ENCODE measurements at places on chromosomes 3 and 15. TPM values are rescaled to one million over a fixed set of nuclear protein-coding genes. Genes with fewer than 3 reads are reported as not detected.

Gene DLEC1
- total RNA-seq, result 3.3 TPM

Gene MAP1A
- total RNA-seq, result 9.3 TPM

Gene PLSCR5
- not detected for total RNA-seq

Gene PGBD4
- total RNA-seq, result 1.8 TPM

Gene NR2E3
- 0.19 TPM for total RNA-seq

Gene CPNE4
- 0.79 TPM for total RNA-seq

Gene CFAP20DC
- total RNA-seq, result 3.2 TPM

Gene LSAMP
- 3.5 TPM for total RNA-seq

GRCh38 chr15:42858999-42859789 lies 61.4 kb downstream of the TTBK2 start:
- DNase-seq, result no peak

GRCh38 chr15:80367094-80367493 lies 37.1 kb upstream of the ARNT2 start:
- no peak for DNase-seq

GRCh38 chr15:45635763-45636292 lies 999 bp downstream of the SQOR start:
- no peak for DNase-seq

DNA sequence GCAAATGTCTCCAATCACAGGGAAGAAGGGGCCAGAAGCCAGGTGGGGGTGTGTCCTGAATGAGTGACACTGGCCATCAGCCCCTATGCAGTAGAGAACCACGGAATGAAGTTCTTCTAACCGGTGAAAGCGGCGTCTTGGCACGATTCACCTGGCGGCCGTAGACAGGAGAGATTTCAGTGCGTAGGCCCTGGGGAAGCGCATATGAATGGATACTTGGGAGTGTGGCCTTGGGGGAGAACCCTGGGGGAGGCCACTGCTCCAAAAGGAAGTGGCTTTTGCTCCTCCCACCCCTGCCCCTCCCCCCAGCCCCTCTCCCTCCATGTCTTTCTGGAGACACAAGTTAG lies 43.6 kb downstream of the RBPMS2 start:
- no peak for DNase-seq

- DNase-seq, result no peak
These were observed 10.3 kb downstream of the TM4SF1 start for GRCh38 chr3:149366941-149367840.

DNA sequence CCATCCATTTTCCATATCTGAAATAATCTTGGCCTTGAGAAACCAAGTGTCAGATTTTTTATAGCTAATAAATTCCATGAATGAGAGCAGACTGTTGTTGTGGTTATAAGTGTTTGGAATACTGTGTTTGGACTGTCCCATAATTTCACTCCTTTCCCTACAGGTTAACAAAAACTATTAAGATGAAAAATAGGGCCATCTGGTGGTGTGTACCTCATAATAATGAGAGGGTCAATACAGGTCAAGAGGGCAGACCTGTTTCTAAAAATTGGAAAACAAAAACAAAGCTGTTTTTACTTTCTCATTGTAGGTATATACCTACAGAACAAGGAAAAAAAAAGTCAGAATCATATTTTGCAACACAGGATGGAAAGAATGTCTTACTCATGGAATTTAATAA lies 553.8 kb upstream of the SGO1 start:
- DNase-seq, result no peak

DNA sequence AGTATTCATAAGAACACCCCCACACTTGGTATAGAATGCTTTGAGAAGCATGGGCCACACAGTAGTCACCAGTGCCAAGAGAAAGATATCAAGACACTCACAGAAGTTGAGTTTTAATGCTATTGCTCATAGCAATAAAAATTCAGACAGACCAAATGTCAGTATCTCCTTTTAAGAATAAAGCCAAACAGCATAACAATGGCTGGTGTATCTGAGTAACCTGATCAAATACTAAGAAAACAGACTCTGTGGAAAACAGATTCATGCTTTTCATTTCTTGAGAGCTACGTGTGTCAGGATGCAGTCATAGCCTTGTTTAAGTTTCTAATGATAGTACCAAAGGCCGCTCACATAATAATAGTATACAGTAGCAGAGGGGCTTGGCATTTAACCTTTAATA lies 778.5 kb downstream of the MECOM start:
- no peak for DNase-seq

DNA sequence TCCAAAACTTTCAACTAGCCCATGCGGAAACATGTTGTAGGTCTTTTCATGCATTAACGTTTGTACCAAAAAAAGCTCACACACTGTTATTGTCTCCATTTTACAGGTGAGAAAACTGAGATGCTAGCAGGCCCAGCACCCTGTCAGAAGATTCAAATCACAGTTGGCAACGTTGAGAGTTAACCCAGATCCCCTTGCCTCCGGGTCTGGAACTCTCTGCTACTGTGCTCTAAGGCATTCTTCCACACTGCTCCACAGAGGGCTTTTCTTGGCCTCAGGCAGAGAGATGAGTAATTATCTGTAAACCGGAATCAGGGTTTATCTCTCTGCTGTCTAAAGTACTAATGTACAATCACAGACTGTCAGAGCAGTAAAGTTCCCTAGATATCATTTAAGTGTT lies 186.0 kb upstream of the LPP start:
- no peak for DNase-seq

DNA sequence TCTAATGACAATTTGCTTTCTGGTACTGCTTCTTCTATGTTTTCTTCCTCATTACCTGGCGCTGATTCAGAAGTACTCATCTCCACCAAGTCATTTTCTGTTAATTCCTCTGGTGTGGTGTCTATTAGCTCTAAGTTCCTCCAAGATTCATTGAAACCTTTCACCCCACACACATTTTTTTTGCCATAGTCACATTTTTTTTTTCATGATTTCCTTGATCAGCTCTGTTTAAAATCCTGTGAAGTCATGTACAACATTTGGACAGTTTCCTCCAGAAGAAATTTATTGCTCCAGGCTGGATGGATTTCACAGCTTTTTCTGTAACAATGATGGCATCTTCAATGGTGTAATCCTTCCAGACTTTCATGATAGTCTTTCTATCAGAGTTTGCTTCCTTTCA lies 243.2 kb upstream of the VEPH1 start:
- DNase-seq, result no peak

DNA sequence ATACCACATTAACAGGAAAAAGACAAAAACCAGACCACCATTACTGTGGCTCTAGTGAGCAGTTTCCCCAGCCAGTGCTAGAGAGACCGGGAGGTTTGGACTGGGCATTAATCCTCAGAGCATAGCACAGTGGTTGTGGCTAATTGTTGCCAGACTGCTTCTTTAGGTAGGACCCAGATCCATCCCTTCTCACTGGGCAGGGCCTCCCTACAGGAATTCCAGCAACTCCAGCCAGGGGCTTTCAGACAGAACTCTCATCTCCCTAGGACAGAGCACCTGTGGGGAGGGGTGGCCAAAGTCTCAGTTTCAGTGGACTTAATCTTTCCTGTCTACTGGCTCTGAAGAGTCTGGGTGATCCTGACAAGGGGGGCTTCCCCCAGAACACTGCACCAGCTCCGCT lies 759.6 kb downstream of the SQOR start:
- no peak for DNase-seq

- no peak for DNase-seq
These were observed 40.4 kb downstream of the EBLN2 start for GRCh38 chr3:73101881-73102280.

GRCh38 chr3:74602471-74602870 lies 12.0 kb downstream of the CNTN3 start:
- no peak for DNase-seq

DNA sequence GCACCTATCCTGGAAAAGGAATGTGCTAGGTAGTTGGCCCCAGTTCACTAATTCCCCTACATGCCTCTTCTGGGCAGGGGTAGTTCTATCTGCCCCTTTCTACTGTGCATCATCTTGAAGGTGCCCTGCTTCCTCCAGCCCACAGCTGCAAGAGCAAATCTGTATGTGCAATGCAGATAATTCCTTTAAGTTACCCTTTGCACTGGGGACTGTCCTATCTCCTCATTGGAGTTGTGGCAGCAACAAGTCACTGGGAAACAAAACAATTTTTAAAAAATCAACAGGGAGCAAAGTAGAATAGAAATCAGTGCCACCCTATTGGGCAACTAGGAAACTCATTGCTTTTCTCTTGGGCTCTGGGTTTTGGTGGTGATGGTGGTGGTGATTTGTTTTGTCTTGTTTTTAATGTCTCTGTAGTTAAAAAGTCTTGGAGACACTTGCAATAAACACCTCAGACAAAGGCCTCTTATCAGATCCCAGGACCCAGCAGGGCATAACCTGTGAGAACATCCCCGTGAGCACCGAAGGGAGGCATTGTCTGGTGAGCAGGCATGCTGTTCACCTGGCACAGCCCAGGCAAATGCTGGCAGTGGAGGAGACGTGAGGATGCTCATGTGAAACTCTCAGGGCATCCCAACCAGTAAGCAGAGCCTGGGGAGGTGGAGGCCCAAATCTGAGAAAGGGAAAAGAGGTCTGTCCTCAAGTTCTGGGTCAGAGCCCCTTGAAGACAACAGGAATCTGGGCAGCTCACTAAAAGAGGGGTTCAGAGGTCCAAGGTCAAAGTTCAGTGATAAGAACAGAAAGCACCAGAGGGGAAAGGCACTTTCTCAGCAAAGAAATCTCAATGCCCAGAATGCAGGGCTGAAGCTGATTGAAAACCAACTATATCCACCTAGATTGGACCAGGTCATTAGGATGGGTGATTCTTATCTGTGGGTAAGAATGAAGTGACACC lies 27.9 kb downstream of the C2CD4B start:
- DNase-seq, result no peak

DNA sequence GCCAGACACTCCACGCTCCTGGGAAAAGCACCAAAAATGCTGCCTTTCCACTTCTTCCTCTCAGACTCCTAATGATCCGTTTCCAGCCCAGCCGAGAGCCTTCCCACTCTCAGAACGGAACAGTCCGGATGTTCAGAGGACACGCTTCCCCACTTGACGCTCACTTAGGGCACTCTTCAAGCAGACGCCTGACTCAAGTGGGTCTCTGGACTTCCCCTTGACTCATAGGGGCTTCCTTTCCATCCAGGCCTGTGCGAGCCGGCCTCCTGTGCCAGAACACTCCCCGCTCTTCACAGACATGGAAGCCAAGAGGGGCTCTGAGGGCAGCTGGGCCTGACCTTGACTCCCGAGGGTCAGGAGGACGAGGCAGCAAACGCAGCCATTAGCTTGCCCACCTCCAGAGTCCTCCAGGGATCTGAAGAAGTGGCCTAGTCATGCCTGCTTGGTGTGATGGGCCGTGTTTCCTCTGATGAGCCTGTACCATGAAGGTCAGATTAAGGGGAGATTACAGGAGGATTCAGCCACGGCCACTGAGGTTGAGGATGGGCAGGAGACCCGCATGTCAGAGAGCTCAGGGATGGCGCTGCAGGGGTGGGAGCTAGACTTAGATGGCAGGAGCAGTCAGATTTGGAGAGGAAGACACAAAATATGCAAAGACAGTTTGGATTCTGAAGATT lies 114.7 kb upstream of the TLE3 start:
- no peak for DNase-seq

GRCh38 chr15:31324186-31324585 lies 2.4 kb upstream of the KLF13 start:
- DNase-seq, result no peak

GRCh38 chr3:140455521-140456214 lies 222.2 kb upstream of the TRIM42 start:
- no peak for DNase-seq

GRCh38 chr15:81418444-81418843 lies 44.4 kb upstream of the TMC3 start:
- no peak for DNase-seq

DNA sequence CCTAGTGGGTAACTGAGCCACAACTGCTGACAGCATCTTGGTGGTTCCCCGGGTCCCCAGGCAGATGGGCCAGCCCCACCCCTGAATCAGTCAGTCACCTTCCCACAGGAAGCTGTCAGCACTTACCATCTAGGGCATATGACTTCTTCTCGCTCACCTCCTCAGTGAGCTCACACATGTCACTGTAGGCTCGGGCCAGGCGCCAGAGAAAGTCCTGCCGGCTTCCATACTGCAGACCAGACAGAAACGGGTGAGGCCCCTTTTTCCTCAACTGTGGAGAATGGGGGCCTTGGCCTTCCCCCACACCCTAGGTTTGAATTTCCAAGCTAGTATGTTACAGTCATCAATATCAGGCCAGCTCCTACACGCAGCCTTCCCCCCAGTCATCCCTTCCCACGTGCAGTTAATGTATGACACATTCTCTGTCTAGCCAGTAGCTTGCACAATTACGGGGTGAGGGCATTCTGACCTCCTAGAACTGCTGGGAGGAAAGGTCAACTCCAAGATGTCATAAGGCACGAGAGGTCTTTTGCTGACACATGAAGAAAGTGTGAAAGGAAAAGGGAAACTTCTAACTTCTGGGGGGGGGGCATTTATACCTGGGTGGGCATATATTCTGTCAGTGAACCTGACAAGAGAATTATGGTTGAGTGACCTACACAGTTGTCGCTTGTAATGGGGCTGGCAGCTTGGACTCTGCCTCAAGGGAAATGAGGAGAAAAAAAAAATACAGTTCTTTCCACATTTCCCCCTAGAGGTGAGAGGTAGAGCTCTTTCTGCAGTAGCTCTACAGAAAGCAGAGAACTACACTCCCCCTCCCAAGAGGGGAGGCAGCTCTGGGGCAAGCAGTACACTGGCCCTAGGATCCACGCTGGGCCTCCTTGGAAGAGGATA lies 10.9 kb downstream of the RMDN3 start:
- DNase-seq, result no peak

- DNase-seq, result no peak
These were observed 302.4 kb upstream of the WNT5A start for GRCh38 chr3:55789516-55789915.

All from kidney (tissue), 22 donors.